ENCODE measurements at places on chromosomes 5 and 9. TPM values are rescaled to one million over a fixed set of nuclear protein-coding genes. Genes with fewer than 3 reads are reported as not detected.

DNA sequence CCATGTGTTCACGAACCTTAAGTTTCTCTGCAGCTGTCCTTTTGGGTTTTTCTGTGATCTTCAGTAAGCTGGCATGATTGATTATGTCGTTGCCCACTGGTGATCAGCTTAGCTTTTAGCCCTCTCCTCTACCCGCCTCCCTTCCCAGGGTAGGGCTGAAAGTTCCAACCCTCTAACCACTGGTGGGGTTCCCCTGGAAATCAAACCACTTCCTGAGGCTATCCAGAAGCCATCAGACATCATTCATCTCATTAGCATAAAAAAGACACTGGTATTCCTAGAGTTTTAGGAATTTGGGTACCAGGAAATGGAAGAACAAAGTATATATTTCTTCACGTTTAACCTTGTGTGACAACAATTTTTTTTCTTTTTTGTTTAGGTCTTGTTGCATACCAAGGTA, 29.8 kb downstream of the SPIN1 start:
- H3K27me3 ChIP-seq = no peaks in the 10 kb centered on the region
- no peak for DNase-seq
- no peak overlapping the region for H3K27ac ChIP-seq
- H3K4me1 ChIP-seq = peaks cover 21% of the 10 kb centered on the region
- peaks cover 68% of the 10 kb centered on the region for H3K36me3 ChIP-seq

GRCh38 chr9:84145031-84145430, 164.4 kb downstream of the RMI1 start:
- peaks cover 6% of the 10 kb centered on the region for H3K4me1 ChIP-seq
- H3K4me3 ChIP-seq = no peak overlapping the region
- DNase-seq = no peak
- H3K27me3 ChIP-seq = peaks cover 27% of the 10 kb centered on the region
- no peak overlapping the region for H3K27ac ChIP-seq

GRCh38 chr5:148060309-148060708, 3.5 kb upstream of the SPINK5 start:
- H3K36me3 ChIP-seq = no peaks in the 10 kb centered on the region
- no peak overlapping the region for H3K4me3 ChIP-seq
- no peaks in the 10 kb centered on the region for H3K27me3 ChIP-seq
- DNase-seq = no peak
- no peaks in the 10 kb centered on the region for H3K4me1 ChIP-seq

KCTD16 gene
- 0.27 TPM for total RNA-seq
